ENCODE measurements at places on chromosomes 12 and 14.

- no peak for DNase-seq
- no peaks in the 10 kb centered on the region for H3K27me3 ChIP-seq
- H3K27ac ChIP-seq = no peak overlapping the region
- no peaks in the 10 kb centered on the region for H3K36me3 ChIP-seq
Observed at GRCh38 chr14:104104076-104104901, 18.8 kb downstream of the ASPG start.

GRCh38 chr14:38958589-38958988 lies 144.4 kb downstream of the SEC23A start:
- H3K4me3 ChIP-seq = no peak overlapping the region
- DNase-seq = no peak
- H3K36me3 ChIP-seq = no peaks in the 10 kb centered on the region
- H3K4me1 ChIP-seq = no peaks in the 10 kb centered on the region
- no peak overlapping the region for H3K27ac ChIP-seq
- H3K27me3 ChIP-seq = no peaks in the 10 kb centered on the region

GRCh38 chr14:57291692-57292647 lies 23.2 kb downstream of the AP5M1 start:
- no peak overlapping the region for H3K27ac ChIP-seq
- no peaks in the 10 kb centered on the region for H3K4me1 ChIP-seq
- no peak overlapping the region for H3K4me3 ChIP-seq
- no peaks in the 10 kb centered on the region for H3K27me3 ChIP-seq
- no peak for DNase-seq

- H3K36me3 ChIP-seq = no peaks in the 10 kb centered on the region
- no peak overlapping the region for H3K4me3 ChIP-seq
- no peaks in the 10 kb centered on the region for H3K27me3 ChIP-seq
- H3K27ac ChIP-seq = no peak overlapping the region
Observed at GRCh38 chr12:1800401-1801302, 19.7 kb upstream of the LRTM2 start.

DNA sequence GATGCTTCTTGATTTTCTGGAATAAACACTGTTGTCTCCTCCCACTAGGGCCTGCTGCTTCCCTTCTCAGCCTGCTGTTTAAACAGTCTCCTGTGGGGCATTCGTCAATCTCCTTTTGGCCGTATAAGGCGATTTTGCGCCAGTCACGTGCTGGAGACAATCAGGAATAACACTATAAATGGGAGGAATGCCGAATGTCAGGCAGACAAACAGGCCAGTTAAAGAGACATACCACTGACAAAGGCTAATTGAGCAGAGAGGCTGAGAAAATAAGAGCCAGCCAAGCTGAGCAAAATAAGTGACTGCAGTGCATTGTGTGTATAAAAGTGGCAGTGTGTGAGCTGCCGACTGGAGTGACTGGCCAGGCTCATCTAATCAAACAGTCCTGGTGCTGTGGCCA lies 23.3 kb downstream of the DMAC2L start:
- H3K27ac ChIP-seq = peak overlapping the region; percentile 58
- H3K4me1 ChIP-seq = peaks cover 10% of the 10 kb centered on the region
- H3K4me3 ChIP-seq = no peak overlapping the region
- H3K36me3 ChIP-seq = peaks cover 23% of the 10 kb centered on the region

DNA sequence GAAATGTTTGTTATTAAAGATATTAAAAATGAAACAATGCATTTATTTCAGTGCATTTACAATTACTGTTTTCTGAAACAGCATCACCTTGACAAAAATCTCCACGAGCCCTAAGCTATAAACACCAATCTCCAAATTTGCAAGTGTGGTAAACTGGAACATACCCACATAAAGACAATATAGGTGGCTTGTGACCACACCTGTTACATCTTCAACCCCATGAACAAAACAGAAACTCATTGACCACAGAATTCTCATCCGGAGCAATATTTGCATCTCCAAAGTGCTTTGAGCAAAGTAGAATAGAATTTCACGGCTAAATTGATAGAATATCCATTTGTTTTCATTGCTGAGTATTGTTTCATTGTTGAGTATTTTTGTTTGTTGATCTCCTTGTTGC lies 375.2 kb upstream of the FLRT2 start:
- no peaks in the 10 kb centered on the region for H3K4me1 ChIP-seq
- H3K27me3 ChIP-seq = no peaks in the 10 kb centered on the region
- H3K36me3 ChIP-seq = no peaks in the 10 kb centered on the region
- H3K4me3 ChIP-seq = no peak overlapping the region
- no peak for DNase-seq

- H3K27ac ChIP-seq = no peak overlapping the region
- no peak overlapping the region for H3K4me3 ChIP-seq
- H3K4me1 ChIP-seq = no peaks in the 10 kb centered on the region
- peaks cover 16% of the 10 kb centered on the region for H3K27me3 ChIP-seq
- no peak for DNase-seq
Observed at GRCh38 chr14:21016413-21017190, 8.3 kb downstream of the NDRG2 start.

- no peaks in the 10 kb centered on the region for H3K4me1 ChIP-seq
- H3K4me3 ChIP-seq = no peak overlapping the region
- no peak for DNase-seq
- no peak overlapping the region for H3K27ac ChIP-seq
Observed at GRCh38 chr12:90305379-90305778, 596.7 kb upstream of the ATP2B1 start.
